NCI-H1048 (cell line): ENCODE measurements at places on chromosomes 7 and 10.

GRCh38 chr7:14394786-14395185 lies 405.3 kb upstream of the ETV1 start:
- DNase-seq = no peak

DNA sequence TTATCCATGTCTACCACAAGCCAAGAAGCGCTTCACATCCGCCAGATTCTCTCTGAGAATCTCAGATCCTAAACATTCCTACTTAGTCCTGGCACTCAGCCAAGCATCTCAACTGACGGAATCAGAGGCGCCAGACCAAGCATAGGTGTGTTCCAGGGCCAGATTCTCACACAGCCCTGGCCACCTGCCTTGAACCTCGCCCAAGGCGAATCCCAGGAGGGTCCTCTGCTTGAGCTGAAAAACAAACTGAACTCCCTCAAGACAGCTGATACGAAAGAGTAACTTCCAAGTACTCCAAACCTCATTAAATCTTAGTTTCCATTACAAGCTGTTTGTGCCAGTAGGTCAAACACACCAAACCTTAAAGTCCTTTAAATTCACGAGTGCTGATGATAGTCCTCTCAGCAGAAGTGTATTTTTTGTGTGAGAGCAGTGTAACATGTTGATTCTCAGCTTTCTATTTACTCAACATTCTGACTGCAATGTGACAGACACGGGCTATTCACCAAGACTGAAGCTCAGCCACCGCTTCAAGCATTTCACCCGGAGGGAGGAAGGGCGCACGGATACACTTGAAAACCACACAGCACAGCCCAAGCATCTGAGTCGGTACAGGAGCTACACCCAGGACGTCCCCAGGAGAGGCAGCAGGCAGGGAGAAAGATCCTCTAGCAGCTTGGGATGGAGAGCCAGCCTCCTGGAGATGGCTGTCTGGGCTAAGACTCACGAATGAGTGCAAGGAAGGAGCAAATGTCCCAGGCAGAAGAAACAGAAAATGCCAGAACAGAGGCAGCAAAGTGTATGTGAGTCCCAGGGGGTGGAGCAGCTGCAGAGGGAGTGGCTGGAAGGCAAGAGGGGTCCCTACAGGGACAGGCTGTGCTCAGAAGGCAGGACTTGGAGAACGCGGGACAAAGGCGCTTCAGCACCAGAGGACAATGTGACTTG lies 6.0 kb downstream of the PARD3 start:
- no peak for DNase-seq

DNA sequence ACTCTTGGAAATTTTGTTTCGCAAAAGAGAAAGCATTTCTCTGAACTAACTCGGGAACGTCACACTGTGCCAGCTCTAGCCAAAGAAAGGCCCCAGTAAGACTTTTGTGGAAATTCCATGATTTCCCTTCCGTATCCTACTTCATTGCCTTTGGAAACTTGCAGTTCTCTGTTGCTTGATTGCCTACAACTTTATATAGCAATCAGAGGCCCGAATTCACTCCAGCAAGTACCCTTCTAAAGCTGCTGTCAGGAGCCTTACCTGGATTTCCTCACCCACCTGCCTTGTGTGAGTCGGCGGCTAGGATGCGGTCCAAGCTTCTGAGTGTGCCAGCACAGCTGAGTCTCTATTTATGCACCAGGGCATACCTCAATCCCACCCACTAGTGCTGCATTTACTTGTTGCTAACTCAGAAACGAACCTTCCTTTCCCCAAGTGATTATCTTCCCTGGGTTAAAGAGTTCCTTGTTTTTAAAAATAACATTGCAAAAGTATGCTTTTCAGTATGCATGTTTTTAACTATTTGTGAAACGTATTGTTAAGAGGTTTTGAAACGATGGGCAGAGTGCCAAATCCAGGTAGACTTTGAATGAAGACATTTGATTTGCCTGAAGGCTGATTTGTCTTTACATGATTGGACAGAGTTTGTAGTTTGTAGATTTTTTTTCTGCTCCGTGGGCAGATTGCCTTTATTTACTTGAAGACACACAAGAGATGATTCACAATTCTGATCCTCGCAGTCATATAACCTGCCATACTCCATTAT lies at the start of gene AGR2:
AGR2 (minus strand) TSS at position 326 of the 766 bp plus-strand sequence. CDS start 3,203 bp downstream, outside the sequence.
- no peak for DNase-seq

GRCh38 chr10:119177708-119178371 lies 772 bp downstream of the PRDX3 start:
- DNase-seq = no peak

- DNase-seq = no peak
These were observed 109.8 kb upstream of the WNT16 start for GRCh38 chr7:121219026-121219425.

- no peak for DNase-seq
These were observed 93.3 kb downstream of the ZNF777 start for GRCh38 chr7:149367418-149368180.

DNA sequence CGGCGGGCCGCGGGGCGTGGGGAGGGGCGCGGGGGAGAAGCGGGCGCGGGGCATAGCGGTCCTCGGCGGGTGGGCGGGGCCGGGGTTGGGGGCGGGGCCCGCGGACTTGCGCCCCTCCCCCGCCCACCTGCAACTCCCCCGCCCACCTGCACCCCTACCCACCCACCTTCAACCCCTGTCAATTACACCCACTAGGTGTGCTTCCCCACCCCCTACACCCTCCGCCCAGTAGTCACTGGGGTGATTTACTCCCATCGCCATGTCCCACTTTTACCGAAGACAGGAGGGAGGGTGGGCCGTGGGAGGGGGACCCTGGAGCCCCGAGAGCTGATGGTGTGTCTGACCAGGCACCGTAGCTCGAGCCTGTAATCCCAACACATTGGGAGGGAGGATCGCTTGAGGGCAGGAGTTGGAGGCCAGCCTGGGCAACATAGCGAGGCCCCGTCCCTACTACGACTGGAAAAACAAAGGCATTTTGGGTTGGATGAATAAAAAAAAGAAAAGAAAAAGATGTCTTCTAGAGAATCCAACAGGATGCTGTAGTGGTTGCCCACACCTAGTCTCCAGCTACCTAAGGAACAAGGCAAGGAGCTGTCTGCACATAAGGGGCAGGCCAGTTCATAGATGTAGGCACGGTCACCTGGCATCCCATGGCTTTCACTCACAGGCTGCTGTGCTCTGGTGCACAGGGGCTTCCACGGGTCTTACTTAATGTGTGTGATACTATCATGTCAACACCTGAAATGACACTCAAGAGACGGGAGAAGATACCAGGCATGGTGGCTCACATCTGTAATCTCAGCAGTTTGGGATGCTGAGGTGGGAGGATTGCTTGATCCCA lies 761 bp downstream of the KCTD7 start:
- no peak for DNase-seq

- DNase-seq = no peak
These were observed 19.2 kb downstream of the ZNF775 start for GRCh38 chr7:150398108-150398964.

GRCh38 chr7:44445986-44446671 lies 44.3 kb downstream of the NUDCD3 start:
- no peak for DNase-seq

- no peak for DNase-seq
These were observed 32.6 kb upstream of the NME8 start for GRCh38 chr7:37815671-37816371.

GRCh38 chr7:76008156-76008687 lies 13.8 kb upstream of the TMEM120A start:
- DNase-seq = no peak

DNA sequence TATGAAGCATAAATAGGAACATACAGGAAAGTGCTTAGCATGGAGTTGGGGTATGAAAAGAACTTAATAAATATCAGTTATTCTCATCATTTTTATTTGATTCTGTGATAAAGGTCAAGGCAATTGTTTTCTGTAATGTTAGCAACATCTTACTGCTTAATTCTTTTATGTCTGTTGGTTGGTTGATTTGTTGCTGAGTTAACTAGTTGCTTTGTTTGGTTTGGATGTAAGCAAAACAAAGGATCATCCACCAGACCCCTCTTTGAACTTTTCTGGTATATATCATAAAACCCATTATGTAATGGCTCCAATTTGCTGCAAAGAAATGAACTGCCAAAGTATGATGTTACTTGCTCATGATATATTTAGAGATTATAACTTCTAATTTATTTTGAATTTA lies 44.5 kb downstream of the CH25H start:
- no peak for DNase-seq

- DNase-seq = no peak
These were observed 380.6 kb downstream of the PHTF2 start for GRCh38 chr7:78179211-78179610.

DNA sequence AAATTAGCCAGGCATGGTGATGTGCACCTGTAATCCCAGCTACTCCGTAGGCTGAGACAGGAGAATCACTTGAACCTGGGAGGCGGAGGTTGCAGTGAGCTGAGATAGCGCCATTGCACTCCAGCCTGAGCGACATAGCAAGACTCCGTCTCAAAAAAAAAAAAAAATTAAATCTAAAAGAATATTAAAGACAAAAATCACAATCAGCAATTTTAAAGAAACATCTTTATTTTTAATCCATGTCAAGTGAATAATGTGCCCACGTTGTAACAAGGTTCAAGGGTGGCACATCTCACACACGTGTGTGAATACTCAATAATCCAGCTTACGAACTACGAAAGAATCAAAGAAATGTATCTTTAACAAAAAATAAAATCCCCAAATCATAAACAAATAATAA lies 23.0 kb downstream of the SLC37A3 start:
- no peak for DNase-seq

- no peak for DNase-seq
These were observed 6.8 kb upstream of the NCOA4 start for GRCh38 chr10:46037107-46037825.

DNA sequence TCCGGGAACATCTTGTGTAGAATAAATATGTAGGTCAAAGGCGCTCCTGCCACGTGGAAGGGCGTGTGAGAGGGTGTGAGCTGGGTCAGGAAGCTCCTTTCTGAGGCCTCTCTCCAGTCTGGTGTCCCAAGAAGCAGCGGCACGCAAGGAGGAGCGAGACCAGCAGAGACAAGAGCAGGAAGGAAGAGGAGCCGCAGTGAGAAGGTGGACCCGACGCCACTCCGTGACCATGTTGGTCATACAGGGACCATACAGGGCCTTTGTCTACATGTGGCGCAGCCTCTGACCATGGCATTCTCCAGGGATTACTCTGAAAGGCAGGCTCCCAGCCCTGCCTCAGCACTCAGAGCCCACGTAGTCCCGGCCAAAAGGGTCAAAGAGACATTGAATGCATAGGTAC lies 26.2 kb upstream of the EN2 start:
- DNase-seq = no peak

DNA sequence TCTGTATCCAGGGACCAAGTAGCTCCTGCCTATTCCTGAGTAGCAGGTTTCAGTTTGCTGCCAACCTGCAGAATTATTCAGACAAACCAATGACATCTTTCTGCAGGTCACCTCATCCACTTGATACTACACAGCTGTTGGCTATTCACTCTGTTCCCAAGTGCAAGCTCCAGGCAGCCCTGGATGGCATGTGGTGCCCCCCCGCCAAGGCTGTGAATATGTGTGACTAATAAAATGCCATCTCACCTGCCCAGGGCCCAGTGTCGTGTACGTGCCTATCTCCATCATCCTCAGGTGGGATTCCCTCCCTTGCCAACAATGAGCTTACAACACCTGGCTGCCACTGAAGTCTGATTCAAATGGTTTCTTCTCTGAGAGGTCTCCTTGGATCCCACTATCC lies 125.8 kb downstream of the RAB11FIP2 start:
- DNase-seq = no peak

GRCh38 chr7:137691566-137691965 lies 155.2 kb downstream of the DGKI start:
- no peak for DNase-seq

GRCh38 chr10:125951290-125951689 lies 54.9 kb downstream of the FANK1 start:
- DNase-seq = no peak

GRCh38 chr10:63409465-63410027 lies 56.2 kb downstream of the JMJD1C start:
- DNase-seq = no peak

DNA sequence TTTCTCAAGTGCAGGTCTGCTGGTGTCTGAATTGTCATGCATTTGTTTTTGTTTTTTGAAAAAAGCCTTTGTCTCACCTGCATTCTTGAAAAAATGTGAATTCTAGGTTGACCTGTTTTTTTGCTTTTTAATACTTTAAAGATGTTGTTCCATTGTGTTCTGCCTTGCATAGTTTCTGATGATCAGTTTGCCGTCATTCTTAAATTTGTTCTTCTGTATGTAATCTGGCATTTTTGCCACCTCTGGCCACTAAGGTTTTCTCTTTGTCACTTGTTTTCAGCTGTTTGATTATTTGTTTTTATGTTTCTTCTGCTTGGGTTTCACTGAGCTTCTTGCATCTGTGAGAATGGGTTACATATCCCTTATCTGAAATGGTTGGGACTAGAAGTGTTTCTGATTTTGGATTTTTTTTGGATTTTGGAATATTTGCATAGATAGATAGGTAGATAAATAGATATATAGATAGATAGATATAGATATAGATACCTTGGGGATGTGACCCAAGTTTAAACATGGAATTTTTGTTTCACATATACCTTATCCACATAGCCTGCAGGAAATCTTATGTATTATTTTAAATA lies 16.5 kb downstream of the MGMT start:
- no peak for DNase-seq

DNA sequence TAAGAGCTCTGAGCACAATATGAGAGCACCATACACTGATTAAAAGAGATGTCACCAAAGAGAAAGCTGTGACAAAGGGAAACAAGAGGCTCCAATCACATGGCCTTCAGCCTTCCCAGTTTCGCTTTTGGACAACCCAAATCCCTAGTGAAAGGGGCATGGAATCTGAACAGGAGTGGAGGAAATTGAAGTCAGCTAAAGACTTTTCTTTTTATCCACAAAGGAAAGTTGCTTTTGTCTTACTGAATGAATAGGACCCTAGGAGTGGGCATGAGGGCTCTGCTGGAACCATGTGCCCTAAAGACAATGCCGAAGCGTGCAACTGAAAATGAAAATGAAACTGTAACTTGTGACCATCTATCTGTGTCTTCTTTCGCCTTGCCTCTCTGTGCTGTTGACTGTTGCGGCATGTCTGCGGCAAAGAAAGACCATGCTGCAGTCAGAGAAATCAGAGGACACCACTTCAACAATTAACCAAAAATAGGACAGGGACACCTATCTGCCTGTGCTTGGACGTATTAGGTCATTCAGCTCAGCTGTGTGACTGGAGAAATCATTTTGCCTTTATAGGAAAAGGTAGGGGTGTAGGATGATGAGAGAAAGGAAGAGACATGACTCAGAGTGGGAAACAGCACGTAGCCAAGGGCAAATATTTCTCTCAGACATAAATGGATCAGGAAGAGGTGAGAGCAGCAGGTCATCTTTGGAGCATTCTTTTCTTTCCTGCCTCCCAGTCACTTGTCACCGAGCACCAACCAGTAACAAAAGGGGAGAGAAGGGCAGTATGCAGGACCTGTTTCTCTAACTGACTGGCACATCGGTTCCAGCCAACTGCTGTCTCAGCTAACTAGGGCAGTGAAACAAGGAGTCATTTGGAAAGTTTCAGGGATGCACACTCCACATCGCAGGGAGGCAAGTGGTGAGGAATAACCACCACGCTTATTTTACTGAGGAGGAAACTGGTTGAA lies 12.3 kb downstream of the CAV2 start:
- DNase-seq = no peak
